Fibroblast of the aortic adventitia (primary cell): ENCODE measurements at places on chromosomes 4 and X. TPM values are rescaled to one million over a fixed set of nuclear protein-coding genes. Genes with fewer than 3 reads are reported as not detected.

RASGEF1B gene
- total RNA-seq = 1.2 and 2.0 TPM in 2 replicates

MAGEA2 gene
- total RNA-seq = not detected in 2 replicates

ANOS1 gene
- total RNA-seq = 4.9 and 7.5 TPM in 2 replicates

HCCS gene
- total RNA-seq = 4.7 and 24.5 TPM in 2 replicates

VSIG4 gene
- total RNA-seq = not detected in 2 replicates

SPIN2A gene
- 0.63 TPM in 1 of 2 replicates, not detected in the other for total RNA-seq

CHRDL1 gene
- 1.2 and 4.0 TPM in 2 replicates for total RNA-seq

LUZP4 gene
- not detected in 2 replicates for total RNA-seq

MTNR1A gene
- total RNA-seq = not detected in 2 replicates

DCX gene
- total RNA-seq = not detected in 2 replicates

DCAF8L2 gene
- not detected in 2 replicates for total RNA-seq

CXCL11 gene
- not detected in 2 replicates for total RNA-seq

DNA sequence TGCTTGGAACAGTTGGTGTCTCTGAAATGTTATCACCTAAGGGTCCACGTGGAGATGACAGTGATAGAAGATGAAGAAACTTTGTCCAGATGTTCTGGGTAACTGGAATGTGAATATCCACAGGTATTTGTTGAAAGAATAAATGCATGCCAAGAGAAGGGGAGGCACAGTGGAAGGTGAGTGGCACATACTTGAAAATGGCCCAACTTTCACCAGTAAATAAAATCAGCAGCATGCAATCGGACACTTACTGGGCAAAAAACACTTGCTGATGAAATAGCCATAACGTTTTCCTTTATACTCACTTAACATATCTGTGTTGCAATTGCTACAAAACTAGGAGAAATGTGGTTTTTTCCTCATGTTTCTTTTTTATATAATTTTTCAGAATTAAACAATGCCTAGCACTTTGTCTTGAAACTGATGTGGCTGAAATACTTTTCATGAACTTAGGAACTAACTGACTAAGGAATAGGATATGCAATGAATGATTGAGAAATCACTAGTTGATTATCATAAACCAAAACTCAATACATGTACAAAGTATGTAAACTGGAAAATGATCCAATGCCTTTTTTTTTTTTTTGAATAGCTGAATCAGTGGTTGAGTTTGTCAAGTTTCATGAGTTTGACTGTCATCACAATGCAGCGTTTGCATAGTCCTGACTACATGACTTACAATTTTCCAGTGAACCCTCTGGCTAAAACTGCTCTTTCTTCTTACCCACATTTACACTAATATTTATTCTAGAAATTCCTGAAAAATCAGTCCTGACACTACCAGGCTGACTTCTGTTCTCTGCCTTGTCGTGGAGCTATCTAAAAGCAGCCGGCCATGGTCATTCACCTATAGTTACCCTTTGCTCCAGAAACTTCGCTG, 127.4 kb downstream of the CPE start:
- DNase-seq = peak; percentile 93

- no peak for DNase-seq
Observed at GRCh38 chr4:25859429-25860148, 3.2 kb downstream of the SEL1L3 start.

DNA sequence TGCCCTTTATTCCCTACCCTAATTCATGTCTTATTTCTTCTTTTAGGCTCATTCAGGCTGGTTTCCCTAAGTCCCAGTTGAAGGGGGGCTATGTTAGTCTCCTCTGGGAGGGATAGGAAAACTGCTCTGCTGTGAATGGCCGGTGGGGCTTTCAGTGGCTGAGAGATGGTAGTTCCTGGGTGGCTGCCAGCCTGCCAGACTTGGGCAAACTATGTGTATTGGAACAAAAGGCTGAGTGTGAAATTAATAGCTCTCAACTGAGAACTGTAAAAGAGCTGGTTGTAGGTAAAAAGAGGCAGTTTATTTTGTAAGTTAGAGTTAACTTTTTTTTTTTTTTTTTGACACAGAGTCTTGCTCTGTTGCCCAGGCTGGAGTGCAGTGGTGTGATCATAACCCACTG, 28.8 kb downstream of the ARHGAP10 start:
- DNase-seq = no peak

- DNase-seq = no peak
Observed at GRCh38 chr4:99586797-99587196, 12.2 kb downstream of the MTTP start.

- peak; percentile 87 for DNase-seq
Observed at GRCh38 chr4:123104310-123105025, 182.1 kb upstream of the NUDT6 start.

DNA sequence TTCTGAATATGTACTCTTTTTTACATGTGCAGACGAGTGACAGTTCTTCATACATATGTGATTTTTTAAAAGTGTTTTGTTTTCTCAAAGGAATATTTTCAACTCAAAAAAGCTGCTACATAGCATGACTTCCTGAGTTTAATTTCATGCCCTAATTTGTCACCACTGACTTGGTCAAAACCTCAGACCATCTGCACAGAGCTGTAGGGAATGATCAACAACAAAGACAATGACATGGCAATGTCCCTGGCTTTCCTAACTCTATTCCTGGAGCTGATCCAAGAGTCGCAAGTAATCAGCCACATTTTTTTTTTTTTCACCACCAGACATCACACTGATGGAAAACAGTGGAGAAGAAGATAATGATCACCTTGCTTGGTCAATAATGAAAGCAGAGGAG, 97.7 kb downstream of the TMA16 start:
- no peak for DNase-seq

DNA sequence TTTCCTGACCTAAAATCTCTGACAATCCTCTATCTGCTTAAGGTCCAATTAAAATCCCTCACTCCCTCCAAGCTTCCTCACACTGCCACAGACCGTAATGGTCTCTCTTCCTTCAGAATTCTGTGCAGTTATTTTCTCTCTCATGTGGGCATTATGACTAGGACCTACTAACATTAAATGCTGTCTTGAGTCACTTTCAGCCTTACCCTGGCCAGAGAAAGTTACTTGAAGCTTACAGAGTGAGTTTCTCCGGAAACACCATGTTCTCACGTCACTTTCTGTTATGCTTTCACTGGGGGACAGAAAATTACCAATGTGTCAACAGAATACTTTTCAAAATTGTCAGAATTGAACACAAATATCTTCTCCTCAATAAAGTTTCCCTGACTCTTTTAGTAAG, 271.8 kb downstream of the INPP4B start:
- DNase-seq = no peak

DNA sequence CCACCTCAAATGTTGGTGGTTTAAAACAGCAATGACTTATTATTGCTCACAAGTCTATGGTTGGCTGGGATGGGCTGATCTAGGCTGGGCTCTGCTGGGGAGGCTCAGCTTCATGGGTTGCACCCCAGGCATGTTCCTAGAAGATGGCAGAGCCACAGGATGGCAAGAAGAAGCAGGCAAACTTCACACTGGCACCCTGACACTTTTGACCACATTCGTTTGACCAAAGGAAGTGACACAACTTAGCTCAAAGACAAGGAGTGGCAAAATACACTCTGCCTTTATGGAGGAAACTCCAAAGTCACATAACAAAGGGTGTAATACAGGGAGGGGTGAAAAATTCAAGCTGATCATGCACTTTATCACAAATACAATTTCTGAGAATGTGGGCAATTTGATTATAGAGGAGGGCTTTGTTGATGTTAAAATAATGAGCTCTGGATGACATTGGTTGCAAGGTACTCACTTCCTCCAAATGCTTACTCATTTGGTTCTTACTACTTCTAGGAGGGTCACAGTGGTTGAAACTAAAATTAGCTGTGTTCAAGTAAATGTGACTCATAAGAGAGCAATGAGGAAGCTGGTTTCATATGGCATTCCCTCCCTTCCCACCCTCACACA, 249.2 kb upstream of the RPS6KA3 start:
- peak; percentile 83 for DNase-seq

GRCh38 chr4:25816591-25817058, 46.2 kb downstream of the SEL1L3 start:
- no peak for DNase-seq

- no peak for DNase-seq
Observed at GRCh38 chr4:4869731-4870571, 10.5 kb downstream of the MSX1 start.

DNA sequence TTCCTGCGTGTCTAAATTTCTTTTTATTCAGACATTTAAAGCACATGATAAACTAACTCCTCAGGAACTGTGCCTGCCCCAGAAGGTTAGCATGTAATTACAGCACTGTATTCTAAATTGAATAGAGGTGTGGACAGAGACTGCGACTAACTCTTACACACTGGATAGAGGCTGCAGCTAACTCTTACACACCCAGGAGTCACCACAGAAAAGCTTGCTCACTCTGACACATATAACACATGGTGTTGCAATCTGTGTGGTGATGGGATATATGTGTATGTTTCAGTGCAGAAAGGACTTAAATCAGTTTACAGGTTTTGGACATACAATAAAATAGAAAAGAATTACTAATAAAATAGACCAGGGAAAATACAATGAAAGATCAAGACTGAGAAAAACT, 41.5 kb downstream of the SMAD1 start:
- no peak for DNase-seq

DNA sequence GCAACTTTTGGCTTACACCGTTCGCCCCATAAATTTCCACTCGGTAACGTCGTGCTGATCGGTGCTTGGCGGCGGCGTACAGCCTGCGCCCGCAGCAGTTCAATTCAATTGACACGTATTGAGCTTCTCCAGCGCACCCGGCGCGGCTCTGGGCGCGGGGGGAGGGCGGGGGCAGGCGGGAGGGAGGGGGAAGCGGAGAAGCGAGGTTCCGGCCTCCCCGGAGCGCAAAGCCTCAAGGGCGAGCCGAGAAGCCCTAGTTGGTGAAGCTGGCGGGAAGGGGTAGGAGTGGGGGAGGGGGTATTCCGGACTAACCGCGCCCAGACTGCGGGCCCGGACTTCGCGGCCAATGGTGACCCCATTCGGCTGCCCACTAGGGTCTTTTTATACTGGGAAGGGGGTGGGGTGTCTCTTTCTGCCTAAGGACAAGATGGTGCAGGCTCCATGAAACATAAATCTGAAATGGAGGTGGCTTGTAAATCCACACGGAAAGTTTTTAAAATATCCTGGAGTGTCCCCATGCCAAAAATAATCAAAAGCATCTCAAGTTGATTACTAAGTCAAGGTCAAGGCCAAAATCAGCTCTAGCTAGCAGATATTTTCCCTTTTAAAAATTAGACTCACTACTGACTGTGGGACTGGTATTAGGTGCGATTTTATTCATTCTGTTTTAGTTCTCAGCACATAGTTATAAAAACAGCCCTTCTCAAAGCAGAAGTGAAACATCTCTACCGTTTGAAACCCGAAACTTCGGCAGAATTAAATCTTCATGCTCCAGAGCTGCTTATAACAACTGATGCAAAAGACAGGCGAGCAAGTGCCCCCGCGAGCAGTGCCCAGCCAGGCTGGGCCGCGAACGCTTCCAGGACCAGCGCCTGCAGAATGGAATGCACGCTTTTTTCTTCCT, 1.5 kb upstream of the BCOR start:
- DNase-seq = no peak

GRCh38 chrX:107135049-107135964, 16.7 kb upstream of the RBM41 start:
- DNase-seq = peak; percentile 75

GRCh38 chrX:653306-653705, 22.7 kb downstream of the SHOX start:
- DNase-seq = no peak

GRCh38 chr4:146814750-146815149, 130.9 kb downstream of the TTC29 start:
- no peak for DNase-seq
